Suprapubic skin (tissue), 4 donors: ENCODE measurements at places on chromosomes 12 and 14. TPM values are rescaled to one million over a fixed set of nuclear protein-coding genes. Genes with fewer than 3 reads are reported as not detected.
A peak's percentile ranks its signal among the peaks of the same experiment; 100 is the strongest.

GRCh38 chr14:29865299-29865698 is 62.3 kb downstream of the PRKD1 start:
- no peaks in the 10 kb centered on the region for H3K4me1 ChIP-seq
- no peak overlapping the region for H3K4me3 ChIP-seq
- H3K27me3 ChIP-seq = no peaks in the 10 kb centered on the region

- H3K27ac ChIP-seq = no peak overlapping the region
- peaks cover 5% of the 10 kb centered on the region for H3K4me1 ChIP-seq
- peaks cover 84% of the 10 kb centered on the region for H3K27me3 ChIP-seq
- no peak for DNase-seq
- H3K36me3 ChIP-seq = no peaks in the 10 kb centered on the region
- no peak overlapping the region for H3K4me3 ChIP-seq
These were observed 4.4 kb downstream of the TMEM179 start for GRCh38 chr14:104600141-104600643.

- no peak for DNase-seq
- no peaks in the 10 kb centered on the region for H3K36me3 ChIP-seq
- H3K4me1 ChIP-seq = peaks cover 59% of the 10 kb centered on the region
- H3K27me3 ChIP-seq = no peaks in the 10 kb centered on the region
- H3K4me3 ChIP-seq = peak overlapping the region; percentile 16
These were observed 3.4 kb downstream of the ACTN1 start for GRCh38 chr14:68975667-68976066.

Gene HHIPL1
- 4.7 TPM for total RNA-seq

Gene LHX5
- not detected for total RNA-seq

Gene ART4
- 0.17 TPM for total RNA-seq

Gene CIT
- 6.1 TPM for total RNA-seq

Gene KRT83
- total RNA-seq = 10.3 TPM
